WTC11 (cell line): ENCODE measurements at places on chromosomes 1 and 21. TPM values are rescaled to one million over a fixed set of nuclear protein-coding genes. Genes with fewer than 3 reads are reported as not detected.

GRCh38 chr1:43632135-43632670 is 17.7 kb upstream of the KDM4A start:
- DNase-seq, result no peak

- no peak for DNase-seq
Observed at GRCh38 chr1:56825436-56825835, 6.2 kb upstream of the FYB2 start.

DNA sequence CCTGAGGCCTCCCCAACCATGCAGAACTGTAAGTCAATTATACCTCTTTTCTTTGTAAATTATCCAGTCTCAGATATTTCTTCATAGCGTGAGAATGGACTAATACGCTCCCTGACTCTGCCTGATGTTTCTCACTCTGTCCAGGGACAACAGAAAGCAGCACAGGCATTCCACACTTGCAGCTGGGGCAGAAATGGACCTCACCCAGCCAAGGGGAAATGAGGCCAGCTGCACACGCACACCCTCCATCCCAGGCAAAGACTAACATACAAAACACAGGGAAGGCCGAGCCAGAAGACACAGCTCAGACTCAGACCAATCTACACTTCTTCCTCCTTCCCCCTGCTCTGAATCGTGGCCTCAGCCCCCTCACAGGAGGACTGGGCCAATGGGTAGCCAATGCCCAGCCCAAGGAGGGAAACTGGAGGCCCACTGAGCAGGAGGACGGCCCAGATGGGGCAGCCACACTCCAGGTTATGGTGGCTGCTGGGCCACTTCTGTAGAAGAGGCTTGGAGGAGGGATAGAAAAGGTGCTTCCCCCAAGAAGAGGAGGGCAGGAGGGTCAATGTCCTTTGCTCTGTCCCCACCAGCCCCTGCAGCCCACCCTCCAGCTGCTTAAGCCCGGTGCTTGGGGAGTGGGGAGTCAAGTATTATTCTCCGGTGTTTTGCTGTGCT is 228.4 kb downstream of the NPHP4 start:
- DNase-seq, result no peak

GRCh38 chr1:84298684-84299535 is 2.6 kb upstream of the SAMD13 start:
- DNase-seq, result peak; percentile 58

F13B gene
- not detected in 3 replicates for total RNA-seq

DNA sequence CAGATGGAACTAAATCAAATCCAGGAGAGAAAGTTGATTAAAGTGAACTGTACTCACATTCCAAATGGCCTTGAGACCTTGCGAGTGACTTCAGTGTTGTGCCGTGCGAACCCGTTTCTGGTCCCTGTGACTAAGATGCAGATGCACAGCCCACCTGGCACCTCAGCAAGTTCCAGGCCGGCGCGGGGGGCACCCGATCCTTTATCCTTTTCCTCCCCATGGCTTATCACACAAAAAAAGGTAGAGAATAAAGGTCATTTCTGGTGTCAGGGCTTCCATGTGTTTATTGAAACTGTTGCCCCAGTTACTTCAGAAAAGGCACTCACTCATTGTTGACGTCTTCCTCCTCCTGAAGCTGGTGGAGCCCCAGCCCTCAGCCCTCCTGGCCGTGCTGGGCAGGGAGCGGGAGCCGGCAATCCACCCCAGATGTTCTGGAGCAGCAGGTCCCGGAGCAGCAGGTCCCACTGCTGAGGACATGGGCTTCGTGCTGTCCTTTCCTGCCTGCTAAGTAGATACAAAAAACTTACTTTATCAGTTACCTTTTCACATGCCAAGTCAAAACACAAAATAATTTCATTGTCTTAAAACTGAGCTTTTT is 53.0 kb downstream of the PCNT start:
- no peak for DNase-seq

- DNase-seq, result no peak
Observed at GRCh38 chr1:35085421-35085820, 6.2 kb downstream of the ZMYM1 start.

DNA sequence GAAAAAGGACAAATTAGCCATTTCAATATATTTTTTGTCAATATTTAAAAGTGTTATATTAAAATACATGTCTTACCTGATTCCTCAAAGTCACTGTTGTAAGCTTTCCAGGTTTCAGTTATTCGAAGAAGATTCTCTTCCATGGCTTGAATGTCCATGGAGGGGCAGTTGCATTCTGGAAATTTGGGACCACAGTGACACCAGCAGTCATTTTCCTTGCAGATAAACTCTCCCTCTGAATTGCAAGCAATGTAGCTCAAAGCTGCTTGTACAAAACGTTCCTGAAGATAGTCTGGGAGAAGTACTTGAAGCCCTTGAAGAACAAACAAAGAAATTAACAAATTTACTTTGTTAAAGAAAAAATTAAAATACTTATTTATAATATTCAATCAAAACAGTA is 251.7 kb downstream of the BRINP3 start:
- no peak for DNase-seq

SMCP gene
- not detected in 3 replicates for total RNA-seq

TMEM61 gene
- total RNA-seq, result 0.41 to 0.74 TPM (median 0.44 TPM) in 3 replicates

GRCh38 chr1:2823921-2824610 is 22.6 kb upstream of the TTC34 start:
- no peak for DNase-seq

- peak; percentile 26 for DNase-seq
Observed at GRCh38 chr1:171636141-171636540, 14.1 kb downstream of the MYOCOS start.

GRCh38 chr1:184615301-184615700 is 139.4 kb downstream of the EDEM3 start:
- DNase-seq, result no peak

GRCh38 chr1:196142111-196142640 is 466.1 kb downstream of the KCNT2 start:
- DNase-seq, result no peak

FAM72B gene
- total RNA-seq, result 22.0 to 24.0 TPM (median 23.3 TPM) in 3 replicates
